ENCODE measurements at places on chromosomes 2 and 18.

DNA sequence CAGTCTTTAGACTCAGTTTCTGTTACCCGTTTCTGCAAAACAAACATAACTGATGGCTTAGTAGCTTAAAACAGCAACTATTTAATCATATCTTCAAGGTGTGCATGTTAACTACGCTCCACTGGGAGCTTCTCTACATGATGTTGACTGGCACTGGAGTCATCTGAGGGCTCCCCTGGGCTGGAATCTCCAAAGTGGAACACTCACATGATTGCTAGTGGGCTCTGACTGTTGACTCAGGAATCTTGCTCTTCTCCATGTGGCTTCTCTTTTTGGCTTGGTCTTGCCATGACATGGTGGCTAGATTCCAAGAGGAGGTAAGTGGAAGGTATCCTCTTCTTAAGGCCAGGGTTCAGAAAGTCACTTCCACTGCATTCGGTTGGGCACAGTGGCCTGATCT, 160.8 kb downstream of the PMAIP1 start:
- DNase-seq = no peak

GRCh38 chr18:79283929-79284328, 111.8 kb upstream of the NFATC1 start:
- DNase-seq = no peak

DNA sequence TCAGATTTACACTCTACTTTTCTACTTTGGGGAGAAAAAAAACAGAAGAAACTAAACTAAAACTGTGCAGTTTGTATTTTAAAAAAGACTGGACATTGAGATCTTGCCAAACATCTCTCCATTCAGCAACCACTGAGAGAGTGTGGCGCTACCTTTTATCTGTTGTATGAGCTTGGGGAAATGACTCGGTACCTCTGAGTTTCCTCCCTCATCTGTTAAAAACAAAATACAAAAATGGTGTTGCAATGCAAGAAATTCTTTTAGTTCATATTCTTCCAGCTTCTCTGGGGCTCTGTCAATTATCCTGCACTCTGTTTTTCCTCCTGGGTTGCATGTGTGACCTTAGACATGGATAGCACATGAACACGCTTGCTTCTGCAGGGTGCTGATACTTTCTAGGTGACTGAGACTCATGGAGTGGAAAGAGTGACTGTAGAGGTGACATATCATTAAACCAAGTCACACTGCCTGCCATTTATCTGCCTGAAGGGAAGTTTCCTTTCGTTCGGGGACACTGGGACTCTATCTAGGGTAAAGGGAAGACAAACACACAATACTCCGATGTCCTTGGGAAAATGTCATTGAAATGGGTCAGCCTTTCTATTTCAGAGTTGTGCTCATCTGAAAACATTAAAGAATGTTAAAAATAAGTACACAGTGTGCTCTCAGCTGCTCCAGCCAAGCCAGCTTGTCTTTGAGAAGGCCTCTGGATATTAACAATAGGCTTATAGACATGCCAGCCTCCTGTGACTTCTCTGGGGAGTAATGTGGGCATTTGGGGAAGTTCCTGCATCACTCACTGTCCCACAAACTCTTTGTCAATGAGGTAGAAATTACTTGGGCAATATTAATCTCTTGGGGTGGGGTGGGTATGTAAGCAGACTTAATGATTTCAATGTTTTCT, 91.4 kb downstream of the TRIB2 start:
- DNase-seq = no peak

- no peak for DNase-seq
These were observed 83.2 kb upstream of the EPHA4 start for GRCh38 chr2:221655300-221655699.
